ENCODE measurements at places on chromosomes 4 and X.

- no peak for DNase-seq
Observed at GRCh38 chrX:46965125-46965758, 53.0 kb downstream of the JADE3 start.

GRCh38 chr4:89308161-89308500 is 531 bp upstream of the GPRIN3 start:
- DNase-seq = no peak

DNA sequence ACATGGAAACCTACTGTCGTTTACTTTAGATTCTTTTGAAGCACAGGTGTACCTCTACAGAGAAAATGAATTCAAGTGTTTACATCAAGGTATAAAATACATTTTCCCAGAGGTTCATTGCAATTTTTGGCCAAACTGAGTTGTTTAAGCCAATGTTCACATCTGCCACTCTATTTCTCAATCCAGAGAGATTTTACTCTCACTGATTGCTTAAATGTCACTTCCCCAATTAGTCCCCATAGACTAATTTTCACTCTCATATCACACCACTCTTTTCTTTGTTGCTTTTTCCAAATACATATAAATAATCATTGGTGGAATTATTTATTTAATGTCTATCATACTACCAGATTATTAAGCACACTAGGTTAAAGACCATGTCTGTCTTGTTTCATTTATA is 271.8 kb downstream of the PPP3CA start:
- no peak for DNase-seq

DNA sequence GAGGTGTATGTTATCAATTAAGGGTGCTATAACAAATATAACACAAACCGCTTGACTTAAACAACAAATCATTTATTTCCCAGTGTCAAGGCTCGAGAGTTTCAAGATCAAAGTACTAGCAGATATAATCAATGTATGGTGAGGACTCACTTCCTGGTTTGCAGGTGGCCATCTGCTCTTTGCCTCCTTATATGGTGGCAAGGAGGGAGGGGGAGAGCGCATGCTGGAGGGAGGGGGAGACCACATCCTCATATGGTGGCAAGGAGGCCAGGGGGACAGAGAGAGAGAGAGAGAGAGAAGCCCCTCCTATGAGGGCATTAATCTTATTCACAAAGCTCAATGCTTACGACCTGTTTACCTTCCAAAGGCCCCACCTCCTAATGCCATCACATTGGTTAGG is 372.3 kb upstream of the SPOCK3 start:
- DNase-seq = no peak

DNA sequence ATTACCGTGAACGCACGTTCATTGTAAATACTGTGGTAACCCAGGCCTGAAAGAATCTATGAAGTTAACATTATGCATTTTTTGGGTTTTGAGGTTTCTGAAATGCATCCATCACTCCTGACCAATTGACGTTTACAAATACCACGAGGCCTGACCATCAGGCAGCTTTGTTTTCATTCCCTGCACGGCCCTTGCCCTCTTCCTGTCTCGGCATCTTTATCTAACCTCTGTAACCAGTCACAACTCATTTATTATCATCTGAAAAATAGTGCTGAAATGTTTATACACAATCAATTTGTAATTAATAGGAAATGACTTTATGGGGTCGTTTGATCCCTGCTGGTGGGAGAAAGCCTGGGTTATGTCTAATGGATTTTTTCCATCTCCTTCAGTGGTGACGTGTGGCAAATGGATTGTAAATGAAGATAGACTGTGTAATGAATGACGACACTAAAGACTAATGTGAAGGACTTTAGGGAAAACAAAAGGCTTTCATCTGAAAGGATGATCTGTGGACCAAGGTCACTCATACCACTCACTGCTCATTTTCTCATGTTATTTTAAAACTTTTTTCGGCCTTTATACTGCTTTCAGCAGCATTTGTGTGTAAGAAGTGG is 102.7 kb upstream of the SORBS2 start:
- DNase-seq = no peak

DNA sequence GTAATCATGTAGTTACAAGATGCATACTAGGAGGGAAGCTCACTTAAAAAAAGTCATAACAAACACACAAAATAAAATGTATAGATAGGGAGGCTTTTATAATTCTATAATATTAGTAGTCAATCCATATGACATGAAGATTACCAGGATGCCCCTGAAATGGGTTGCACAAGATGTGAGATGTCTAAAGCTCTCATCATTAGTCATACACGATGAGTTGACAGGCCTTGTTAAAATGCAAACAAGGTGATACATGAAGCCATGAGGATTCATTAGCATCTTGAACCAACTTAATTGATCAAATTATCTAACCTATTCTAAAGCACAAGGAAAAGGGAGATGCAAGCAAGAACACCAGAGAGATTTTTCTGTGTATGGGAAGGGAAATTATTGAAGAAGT is 470.2 kb downstream of the IQCM start:
- no peak for DNase-seq
